ENCODE measurements at places on chromosomes 7 and 10.

DNA sequence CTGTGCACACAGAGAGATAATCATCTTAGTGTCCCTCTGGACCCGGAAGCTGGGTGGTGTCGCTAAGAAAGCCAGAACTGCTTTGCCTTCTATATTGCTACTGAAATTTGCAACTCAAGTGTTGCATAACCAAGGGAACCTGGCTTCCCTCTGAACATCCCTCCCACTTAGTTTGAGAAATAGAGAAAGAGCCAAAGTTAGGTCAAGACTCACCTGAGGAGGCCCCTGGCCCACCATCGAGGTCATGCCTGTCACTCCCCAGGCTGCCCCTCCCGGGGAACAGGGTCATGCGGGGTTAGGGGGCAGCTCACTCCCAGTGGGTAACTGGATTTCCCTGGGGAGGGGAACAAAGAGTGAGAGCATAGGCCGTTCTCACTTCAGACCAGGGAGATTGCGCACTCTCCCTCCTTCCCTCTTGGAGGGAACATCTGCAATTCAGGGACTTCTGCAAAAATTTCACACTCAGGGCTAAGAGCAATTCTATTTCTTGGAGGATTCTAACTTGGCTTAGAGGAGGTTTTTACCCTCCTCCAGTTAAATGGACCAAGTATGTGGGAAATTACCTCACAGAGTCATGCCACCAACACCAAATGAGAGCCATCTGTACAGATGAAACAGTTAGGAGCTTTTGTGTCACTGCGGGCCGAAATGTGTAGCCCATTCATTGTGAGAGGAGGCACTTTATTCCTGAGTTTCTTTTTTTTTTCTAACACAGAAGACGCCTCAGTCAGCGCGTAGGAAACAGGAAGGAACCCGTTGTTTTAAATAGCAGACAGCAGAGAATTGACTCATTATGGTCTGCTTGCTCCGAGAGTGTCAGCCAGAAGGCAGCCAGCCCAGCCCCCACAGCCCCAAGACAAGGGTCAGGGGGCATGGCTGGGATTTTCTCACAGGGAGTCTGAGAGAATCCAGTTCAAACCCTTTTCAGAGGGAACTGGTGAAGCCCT is 221.3 kb downstream of the ARHGAP12 start:
- DNase-seq, result peak; percentile 69

GRCh38 chr10:17428351-17429097 is 25.9 kb downstream of the ST8SIA6 start:
- peak; percentile 54 for DNase-seq

DNA sequence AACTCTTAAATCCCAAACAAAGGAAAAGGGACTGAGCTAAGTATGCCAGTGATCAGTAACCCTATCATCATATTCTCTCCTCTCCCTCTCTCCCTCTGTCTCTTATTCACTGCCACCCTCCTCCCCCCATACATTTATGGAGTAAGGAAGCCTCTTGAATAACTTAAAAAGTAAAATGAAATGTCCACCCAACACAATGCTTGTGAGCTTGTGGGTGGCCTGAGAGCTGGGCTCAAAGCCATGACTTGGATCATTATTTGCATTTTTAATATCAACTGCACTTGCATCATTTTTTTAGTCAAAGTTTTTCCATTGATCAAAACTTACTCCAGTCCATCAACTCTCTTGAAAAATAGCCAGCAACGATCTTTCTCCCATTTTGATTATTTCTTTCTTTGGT is 46.8 kb downstream of the FAM107B start:
- DNase-seq, result no peak

GRCh38 chr7:19963695-19964094 is 190.3 kb upstream of the TMEM196 start:
- no peak for DNase-seq
